ENCODE measurements at places on chromosomes 11 and 22.
A peak's percentile ranks its signal among the peaks of the same experiment; 100 is the strongest.

DNA sequence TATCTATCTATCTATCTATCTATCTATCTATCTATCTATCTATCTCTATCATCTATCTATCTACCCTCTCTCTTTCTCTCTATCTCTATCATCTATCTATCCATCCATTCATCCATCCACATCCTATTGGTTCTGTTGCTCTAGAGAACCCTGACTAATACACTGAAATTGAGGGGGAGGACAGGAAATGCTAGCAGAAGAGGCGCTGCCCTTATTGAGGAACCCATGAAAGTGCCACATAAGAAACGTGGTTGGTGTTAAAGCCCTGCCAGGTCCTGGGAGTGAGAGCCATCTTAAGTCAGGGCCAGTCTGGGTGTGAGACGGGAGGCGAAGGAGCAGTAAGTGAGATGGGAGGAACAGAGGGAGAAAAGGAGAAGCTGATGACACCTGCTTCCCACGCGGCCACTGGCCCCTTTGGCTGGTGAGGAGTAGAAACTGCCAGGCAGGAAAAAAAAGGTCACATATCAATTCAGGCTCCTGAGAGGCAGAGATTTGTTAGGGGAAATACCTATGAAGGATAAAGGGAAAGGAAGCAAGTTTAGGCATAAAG, 87.9 kb upstream of the PLET1 start:
- no peak for DNase-seq

GRCh38 chr11:45650166-45651095, 15.0 kb downstream of the CHST1 start:
- DNase-seq = no peak

DNA sequence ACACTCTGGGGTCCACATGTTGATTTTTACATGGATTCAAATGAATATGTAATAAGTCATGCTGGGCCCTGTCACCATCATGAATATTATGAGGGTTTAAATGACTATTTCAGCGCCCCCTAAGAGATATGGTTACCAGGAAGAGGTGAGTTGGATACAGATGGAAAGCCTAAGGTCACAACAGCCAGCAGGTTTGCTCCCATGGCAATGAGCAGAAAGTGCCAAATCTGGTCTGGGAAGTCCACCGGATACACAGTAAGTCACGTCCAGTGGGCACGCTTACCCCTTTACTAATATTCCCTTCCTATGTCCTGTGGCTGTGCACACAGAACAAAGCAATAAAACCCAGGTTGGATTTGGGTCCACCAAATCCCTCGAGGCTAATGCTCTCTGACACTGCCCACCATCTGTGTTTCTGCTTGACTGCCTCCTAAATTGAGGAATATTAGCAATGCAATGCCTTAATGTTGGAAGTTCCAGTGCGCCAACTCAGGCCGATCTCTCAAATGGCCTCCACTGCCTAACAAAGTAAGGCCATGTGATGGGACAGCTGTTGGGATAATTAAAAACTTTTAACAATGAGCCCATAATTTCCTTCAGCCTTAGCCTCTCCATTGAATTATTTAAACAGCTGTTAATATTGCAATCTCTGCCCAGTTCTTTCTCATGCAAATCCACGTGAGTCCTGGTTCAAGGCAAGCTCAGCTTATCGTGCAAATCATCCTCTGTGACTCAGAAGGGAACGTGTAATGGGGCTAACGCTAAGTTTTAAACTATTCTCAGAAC, 97.6 kb downstream of the SLC1A2 start:
- no peak for DNase-seq

DNA sequence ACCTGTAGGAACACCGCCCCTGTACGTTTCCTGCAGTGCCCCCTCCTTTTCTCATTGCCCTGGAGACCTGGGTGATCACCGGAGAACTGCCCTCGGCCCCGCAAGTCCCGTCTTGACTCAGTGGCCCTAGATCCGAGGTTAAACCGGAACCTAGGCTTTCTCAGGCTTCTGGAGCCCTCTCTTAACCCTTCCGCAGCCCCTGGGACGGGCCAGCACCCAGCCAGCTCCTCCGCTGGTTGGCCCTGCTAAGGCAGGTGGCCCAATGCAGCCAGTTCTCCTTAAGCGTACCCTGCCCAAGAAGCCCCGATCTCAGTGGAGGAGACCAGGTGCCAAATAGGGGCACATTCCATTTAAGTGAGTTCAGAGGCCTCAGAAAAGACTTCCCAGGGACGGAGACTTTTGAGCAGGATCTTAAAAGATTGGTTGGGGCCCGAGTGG, 776 bp downstream of the NLRX1 start:
- peak; percentile 61 for DNase-seq

- DNase-seq = peak; percentile 7
These were observed 79.9 kb upstream of the GRIK4 start for GRCh38 chr11:120431633-120432032.

DNA sequence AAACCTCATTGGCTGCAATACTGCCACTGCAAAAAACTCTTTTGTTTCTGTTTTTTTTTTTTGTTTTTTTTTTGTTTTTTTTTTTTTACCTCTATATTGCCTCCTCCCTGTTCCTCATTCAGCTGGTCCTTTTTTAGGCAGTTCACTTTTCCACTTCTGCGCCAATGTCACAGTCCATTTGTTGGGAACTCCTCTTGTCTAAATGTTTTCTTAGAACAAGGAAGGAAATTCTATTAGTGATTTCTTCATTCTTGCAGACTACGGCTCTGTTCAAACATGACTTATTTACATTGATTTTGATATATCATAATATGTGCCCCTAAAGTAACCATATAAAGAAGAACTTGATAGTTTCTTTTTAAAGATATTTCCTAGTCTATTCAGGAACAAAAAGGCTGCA, 2.9 kb downstream of the FAM118B start:
- no peak for DNase-seq

GRCh38 chr11:69931994-69932910, 113.0 kb upstream of the FGF3 start:
- no peak for DNase-seq

DNA sequence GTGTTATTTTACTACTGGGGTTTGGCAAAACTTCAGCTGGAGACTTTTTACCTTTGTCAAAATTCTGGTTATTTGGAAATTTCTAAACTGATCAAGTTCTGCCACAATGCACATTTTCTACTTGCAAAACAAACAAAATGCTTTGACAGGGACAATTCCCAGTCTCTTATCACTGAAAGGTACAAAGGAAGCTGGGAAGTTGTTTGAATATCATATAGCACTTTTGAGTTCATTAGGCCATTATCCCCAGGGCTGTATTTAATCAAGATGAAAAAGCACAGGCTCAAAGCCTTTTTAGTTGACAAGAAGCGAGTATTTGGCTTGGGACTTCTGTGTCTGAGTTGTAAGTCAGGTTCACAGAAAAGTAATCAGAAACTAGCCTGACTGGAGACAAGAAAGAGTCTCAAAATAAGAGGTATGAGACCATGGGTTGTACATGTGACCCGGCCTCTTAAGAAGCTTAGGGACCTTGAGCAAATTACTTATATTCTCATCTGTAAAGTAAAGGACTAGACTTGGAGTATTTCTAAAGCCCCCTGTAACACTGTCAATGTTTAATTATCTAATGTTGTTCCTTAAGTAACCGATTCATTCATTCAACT, 2.9 kb upstream of the HORMAD2 start:
- no peak for DNase-seq

DNA sequence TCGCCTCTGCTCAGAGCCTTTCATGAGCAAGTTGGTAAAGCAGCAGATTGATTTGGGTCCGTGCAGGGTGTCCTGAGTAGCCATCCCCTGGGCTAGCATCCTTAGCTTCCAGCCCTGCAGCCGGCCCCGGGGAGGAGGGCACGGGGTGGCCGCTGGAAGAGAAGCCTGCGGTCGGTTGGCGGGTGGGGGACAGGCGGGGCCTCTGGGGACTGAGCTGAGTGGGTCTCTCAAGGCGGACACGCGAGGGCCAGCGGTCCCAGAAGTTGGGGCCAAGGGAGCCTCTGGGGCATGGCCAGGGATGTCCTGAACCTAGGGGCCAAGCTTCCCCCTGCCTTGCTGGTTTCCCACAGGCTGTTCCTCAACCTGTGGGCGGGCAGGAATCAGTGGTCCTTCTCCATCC, 143.0 kb downstream of the TBC1D22A start:
- DNase-seq = no peak

DNA sequence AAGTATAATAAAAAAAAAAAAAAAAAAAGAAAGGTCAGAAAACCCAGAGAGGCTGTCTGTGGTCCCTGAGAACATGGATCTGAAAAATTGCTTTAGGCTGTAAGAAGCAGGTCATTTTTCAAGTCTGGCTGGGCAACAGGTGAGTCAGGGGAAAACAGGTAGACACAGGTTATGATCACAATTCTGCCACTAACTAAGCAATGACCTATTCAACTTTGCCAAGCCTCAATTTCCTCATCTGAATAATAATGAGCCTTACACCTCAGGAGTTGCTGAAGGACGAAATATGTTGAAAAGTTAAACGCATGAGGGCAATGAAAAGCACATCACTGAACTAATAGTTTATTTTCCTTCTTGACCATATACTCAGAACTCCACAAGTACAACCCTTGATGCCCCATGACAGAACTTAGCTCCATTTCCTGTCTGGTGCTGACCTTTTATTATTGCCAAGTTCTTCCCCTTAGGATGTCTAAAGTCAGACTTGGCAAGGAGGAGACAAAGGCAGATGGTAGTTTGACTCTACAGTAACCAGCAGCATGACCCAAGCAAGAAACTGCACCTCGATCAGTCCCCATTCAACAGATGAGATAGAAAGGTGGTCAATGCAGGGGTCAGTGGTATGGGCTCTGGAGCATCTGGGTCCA, 93.6 kb downstream of the SYN3 start:
- no peak for DNase-seq

DNA sequence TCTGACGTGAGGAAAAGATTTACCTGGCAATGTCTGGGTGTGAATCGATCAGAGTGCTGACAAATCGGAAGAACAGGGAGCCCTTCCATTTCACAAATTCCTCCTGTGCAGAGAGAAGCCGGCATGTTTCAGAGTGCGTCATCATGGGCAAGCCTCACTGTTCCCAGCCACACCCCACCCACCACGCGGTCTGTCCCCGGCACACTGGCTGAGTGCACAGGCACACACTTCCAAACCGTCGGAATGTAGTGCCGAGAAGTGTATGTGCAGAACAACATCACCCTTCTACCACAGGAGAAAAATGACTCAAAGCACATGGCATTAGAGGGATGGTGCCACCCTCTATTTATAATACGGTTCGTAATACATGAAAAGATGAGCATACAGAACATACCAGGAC, 47.5 kb downstream of the NCAPD3 start:
- no peak for DNase-seq

- peak; percentile 73 for DNase-seq
These were observed 492 bp downstream of the JHY start for GRCh38 chr11:122882857-122883645.

DNA sequence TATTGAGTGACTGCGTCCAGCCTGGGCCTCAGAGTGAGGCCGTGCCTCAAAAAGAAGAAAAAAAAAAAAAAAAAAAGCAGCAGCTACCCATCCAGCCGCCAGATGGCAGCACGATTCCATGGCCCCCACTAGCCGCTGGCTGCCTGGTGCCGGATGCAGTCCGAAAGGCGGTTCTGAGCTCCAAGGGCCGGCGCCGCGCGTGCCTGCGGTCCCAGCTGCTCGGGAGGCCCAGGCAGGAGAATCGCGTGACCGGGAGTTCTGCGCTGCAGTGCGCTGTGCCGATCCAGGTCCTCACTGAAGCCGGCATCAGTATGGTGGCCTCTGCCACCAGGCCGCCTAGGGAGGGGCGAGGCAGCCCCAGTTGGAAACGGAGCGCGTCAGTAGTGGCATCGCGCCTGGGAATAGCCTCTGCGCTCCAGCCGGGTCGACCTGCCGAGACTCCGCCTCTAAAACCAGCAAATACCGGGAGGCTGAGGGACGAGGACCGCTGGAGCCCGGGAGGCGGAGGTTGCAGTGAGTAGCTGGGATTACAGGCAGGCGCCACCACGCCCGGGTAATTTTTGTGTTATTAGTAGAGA, 19.3 kb downstream of the SCARF2 start:
- DNase-seq = peak; percentile 80

- DNase-seq = no peak
These were observed 53.5 kb downstream of the COMMD9 start for GRCh38 chr11:36235750-36236149.

DNA sequence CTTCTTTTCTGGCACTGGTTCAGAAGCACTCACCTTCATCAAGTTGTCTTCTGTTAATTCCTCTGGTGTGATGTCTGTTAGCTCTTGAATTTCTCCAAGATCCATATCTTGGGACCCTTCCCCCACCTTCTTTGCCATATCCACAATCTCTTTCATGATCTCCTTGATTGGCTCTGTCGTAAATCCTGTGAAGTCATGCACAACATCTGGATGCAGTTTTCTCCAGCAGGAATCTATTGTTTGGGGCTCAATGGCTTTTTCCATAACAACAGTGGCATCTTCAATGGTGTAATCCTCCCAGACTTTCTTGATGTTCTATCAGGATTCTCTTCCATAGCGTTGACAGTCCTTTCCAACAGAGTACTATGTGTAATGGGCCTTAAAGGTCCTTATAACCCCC, 96.9 kb downstream of the CSTPP1 start:
- no peak for DNase-seq

DNA sequence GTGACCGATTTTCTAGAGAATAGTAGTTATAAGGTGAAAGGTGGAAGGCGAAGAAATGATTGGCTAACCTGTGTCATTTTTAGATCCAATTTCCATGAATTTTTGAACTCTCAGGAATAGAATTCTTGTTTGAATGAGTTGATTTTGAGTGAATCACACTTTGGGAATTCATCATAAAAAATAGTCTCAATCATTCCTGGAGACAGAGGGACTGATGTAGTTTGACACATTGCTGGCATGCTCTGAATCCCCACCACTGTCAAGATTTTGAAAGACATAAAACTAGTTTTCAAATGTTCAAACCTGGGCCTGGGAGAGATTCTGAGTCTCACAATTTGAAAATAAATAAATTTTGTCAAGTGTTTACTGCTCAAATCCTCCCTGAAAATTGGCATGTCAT, 861.4 kb upstream of the RAG2 start:
- no peak for DNase-seq

GRCh38 chr11:109140857-109141515, 281.0 kb upstream of the C11orf87 start:
- DNase-seq = no peak

- no peak for DNase-seq
These were observed 35.2 kb downstream of the TRMU start for GRCh38 chr22:46370584-46371291.

DNA sequence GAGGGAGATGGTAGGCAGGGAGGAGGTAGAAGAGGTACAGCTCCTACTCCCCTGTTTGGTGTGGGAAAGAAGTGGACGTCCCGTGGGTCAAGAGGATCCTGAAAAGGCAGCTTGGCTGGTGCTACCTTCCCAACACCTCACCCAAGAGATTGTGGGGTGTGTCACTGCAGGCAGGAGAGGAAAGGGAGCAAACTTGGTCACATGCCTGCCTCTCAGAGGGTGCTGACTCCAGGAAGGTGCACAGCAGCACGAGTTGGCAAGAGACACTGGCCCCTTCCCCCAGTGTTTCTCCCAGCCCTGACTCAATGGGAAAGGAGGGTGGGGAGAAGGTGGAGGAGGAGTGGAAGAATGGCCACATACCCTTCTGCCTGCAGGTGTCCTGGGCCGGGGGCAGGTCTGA, 99.6 kb downstream of the CSNK2A3 start:
- DNase-seq = no peak

DNA sequence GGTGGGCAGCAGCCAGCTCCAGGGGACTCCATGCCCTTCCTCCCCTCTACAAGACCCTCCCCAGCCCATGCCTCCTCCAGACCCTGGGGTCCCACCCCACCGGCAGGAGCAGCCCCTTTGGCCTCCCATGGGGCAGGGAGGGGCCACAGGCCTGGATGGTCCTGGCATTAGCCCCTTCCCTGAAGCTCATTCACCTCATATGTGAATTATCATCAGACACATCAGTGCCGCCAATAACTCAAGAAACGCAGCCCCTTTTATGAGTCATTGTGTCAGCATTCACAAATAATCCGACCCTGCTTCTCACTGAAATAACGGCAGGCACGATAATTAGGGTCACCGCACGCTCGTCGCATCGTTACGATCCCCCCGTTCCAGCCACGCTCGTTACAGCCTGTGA, 124.2 kb downstream of the BRD1 start:
- DNase-seq = no peak

Data from stimulated activated CD4-positive, alpha-beta T cell treated with anti-CD3 and anti-CD28 coated beads, Interleukin-15, amount 100 ng/mL, for 24 hours (primary cell).